ENCODE measurements at places on chromosomes 5 and 9. TPM values are rescaled to one million over a fixed set of nuclear protein-coding genes. Genes with fewer than 3 reads are reported as not detected.
A peak's percentile ranks its signal among the peaks of the same experiment; 100 is the strongest.

Gene DTWD2
- polyA plus RNA-seq: 6.1 TPM

Gene ANKRD31
- 0.05 TPM for polyA plus RNA-seq

- no peak for DNase-seq
These were observed 307.0 kb downstream of the CWC27 start for GRCh38 chr5:65075623-65076250.

GRCh38 chr9:128895556-128895955 lies 13.6 kb downstream of the LRRC8A start:
- peak; percentile 41 for DNase-seq

DNA sequence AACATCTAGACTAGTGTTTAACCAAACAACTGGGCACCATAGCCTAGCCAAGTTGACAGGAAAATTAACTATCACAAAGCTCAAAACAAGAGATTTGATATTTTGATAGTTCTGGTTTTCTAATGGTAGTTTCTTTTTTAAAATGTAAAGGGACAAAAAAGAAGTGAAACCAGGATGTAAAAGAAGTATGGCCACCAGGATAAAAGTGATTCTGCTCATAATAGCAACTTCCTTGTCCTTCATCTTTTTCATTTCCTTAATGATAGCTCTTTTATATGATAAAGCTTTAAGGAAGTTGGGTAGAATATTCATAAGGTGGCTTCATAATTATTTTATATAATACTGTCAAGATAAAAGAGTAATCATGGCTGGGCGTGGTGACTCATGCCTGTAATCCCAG lies 139.1 kb downstream of the BASP1 start:
- no peak for DNase-seq

- DNase-seq: no peak
These were observed 70.4 kb upstream of the DAB2 start for GRCh38 chr5:39495227-39495626.
